ENCODE measurements at places on chromosomes 4 and X.

- DNase-seq, result no peak
These were observed 143.8 kb downstream of the ACTRT1 start for GRCh38 chrX:127908384-127908783.

DNA sequence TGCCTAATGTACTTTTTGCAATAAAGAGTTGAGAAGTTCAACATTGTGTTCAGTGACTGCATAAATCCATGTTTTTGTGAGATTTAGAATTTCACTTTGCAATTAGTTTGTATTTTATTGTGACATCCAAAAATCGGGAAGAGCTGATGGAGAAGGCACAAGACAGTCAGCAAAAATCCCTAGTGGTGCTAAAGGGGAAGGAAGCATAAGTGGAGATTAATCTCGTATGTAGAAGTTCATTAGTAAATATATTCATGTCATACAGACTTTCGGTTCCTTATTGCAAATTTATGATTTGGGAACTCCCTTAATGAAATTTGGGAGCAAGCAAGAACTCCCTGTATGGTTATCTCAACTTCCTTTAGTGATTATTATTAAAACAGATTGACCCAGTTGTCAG is 57.8 kb upstream of the SLC39A8 start:
- DNase-seq, result no peak

DNA sequence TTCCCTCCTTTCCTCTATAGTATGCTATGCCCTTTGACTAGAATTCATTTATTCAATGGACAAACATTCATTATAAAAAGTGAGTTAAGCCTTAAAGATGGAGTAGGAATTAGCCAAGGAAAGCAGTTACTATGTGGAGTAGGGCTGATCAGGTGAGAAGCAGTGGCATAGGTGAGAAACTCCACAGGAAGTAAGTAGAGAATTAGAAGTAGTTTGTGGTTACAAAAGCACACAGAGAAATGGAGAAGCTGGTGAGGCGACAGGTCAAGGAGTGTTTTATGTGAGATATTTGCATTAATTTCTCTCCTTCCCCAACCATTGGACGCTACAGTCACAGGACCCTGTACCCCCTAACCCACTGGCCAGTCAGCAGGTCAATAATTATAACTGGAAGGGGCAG is 30.6 kb downstream of the SETD7 start:
- no peak for DNase-seq

DNA sequence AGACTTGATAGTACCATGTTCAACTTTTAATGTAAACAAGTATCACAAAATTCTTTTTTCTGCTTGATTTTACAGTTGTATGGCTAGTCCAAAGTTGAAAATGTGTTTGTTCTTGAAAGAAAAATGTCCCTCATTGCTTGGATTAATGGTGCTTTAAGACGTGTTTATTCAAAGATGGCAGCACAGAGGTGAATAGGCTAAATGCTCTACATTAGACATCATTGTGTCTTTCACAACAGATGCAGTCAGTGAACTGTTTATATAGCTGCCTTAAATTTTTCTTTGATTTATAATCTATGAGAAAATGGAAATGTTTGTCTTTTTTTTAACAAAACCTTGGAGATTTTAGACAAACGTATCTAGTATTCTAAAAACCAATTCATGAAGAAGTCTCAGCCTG is 137.3 kb downstream of the BMPR1B start:
- no peak for DNase-seq

DNA sequence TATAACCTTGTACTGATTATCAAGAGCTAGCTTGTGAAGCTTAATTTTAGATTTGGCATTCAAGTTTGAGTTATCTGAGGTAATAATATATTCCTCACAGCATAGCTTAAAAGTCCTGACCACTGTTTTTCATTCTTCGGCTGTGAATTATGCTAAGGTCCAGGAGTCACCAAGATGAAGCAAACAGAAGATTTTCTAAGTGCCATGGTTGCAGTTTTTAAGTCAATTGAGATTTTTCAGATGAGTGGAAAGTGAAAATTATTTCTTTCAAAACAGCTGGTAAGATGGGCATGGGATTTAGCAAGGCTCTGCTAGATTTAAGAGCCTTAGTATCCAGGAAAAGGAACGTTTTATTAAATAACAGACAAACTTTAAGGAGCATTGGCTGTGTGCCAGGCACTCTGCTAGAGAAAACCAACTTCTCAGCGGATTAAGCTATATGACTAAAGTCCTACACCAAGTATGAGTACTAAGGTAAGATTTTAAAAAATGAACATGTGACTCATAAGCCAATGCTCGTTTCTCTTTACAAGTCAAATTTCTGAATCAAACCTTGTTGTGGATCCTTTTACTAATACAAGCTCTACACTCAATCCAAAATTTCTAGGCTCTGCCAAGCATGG is 149.9 kb upstream of the IL15 start:
- no peak for DNase-seq

DNA sequence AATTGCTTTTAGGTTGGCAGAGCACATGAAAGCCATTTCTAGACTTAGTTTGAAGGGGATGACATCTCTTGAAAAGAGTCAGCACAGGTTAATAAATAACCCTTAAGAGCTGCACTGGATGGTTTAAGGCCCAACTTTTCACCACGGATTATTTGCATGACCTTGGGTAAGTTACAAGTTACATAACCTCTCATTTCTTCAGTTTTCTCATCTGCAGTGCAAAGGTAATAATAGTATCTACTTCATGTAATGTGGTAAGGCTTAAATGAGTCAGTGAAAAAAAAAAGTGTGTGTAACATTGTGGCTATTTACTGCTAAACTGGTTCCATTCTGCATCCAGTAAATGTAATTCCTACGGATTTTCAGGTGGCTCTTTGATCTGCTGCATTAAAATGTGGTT is 715.8 kb downstream of the CCSER1 start:
- no peak for DNase-seq

DNA sequence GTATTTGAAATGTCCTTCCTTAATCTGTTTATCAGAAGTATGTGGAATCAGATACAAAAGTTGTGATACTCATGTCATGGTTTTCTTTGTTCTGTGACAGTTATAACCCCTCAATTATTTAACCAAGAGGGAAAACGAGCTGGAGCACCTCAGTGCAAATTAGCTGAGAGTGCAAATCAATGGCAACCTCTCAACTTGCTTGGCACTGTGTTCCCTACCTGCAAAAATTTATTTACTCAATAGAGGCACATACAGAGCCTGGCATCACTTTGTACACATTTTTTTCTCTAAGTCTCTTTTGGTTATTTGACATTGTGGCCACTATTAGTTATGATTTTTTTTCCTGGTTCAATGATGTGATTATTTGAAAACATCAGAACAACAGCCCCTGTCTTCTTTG is 186.2 kb downstream of the STIM2 start:
- no peak for DNase-seq

DNA sequence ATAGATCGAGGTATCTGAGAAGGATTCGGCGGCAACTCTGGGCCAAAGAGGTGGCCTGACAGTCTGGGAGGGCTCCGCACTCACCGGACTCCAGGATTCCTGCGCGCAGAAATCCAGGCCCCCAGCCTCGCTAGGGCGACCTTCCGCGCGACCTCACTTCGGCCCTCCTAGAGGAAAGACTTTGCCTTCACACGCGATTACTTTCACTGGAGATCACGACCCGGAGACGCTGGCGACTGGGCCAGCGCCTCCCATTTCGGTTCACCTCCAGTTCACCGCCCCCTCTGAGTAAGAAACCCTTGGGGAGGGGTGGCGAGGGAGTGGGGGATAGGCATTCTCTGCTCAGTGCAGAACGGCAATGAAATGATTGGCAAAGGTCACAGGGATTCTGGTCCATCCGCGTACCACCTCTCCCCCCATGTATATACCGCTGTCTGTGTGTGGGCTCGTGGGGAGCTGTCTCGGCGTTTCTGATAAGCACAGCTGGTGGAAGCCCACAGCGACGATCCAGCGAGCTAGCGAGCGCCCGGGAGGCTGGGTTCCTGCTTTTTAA is 2.5 kb downstream of the POU3F4 start:
- no peak for DNase-seq

- no peak for DNase-seq
These were observed 11.0 kb downstream of the STIM2 start for GRCh38 chr4:26871611-26872010.

DNA sequence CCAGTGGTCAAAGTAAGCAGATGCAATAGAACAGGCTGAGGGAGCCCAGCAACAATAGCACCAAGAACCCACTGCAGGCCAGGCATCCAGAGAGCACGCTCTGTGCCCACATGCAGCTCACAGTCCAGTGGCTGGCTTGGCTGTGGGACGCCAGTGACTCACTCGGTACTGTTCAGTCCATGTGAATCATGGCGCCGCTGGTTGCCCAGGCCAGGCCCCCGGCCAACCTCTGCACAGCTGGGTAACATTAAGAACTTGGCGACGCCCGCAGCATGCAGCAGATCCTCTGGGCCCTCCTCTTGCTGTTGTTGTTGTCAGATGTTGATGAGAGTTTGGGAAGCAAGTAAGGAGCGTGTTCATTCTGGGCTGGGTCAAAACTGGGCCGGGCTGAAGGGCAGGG is 60.5 kb downstream of the MSX1 start:
- no peak for DNase-seq

GRCh38 chrX:123738378-123738940 is 5.6 kb upstream of the THOC2 start:
- no peak for DNase-seq

DNA sequence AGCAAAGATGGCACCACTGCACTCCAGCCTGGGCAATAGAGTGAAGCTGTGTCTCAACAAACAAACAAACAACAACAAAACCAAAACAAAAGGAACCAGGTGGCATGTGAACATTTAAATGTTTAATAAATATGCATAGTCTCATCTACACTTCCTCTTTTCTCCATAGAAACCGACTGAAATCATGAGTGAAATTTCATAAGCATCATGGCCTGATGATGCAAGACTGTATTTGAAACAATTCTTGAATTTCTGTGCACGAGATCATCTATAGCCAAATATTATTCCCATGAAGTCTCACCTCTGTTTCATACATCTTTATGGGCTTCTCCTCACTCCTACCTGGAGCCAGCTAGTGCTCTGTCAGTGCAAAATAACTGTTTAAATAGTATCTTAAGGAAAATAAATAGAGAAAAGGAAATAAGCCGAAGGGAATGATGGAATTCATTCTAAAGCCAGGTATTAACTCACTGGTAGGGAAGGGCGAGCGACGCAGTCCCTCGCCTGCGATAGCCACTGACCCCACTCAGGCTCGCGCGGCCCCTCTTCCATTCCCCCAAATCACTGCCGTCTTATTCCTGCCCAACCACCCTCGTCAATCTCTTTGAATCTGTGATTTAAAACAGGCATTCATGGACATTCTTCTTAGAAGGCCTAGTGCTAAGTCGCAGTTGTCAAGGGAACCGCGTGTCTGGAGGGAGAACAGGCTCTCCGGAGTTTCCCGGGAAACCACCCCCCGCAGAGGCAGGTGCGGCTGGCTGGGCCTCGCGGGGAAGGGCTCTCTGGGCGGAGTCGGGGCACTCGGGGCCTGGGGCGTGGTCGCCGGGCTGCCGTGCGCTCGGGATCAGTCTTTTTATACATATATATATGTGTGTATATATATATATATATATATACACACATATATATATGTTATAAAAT is 52.4 kb upstream of the TRIM2 start:
- DNase-seq, result peak; percentile 80

- DNase-seq, result no peak
These were observed 15.3 kb downstream of the USP46 start for GRCh38 chr4:52643785-52644244.

GRCh38 chr4:173827707-173828106 is 297.7 kb upstream of the HAND2 start:
- no peak for DNase-seq

DNA sequence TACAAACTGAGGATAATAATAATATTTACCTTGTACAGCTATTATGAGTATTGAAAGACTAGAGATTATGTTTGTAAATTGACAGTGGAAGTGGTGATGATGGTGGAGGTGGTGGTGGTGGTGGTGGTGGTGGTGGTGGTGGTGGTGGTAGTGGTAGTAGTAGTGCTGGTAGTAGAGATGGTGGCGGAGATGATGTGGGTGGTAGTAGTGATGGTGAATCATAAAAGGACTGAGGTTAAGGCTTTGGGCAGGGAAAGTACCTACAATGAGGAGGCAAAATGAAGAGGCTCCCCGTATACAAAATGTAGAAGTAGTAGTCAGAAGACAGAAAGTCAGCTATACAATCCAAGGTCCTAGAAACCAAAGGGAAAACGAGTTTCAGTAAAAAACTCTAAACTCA is 214.1 kb downstream of the BCOR start:
- no peak for DNase-seq

DNA sequence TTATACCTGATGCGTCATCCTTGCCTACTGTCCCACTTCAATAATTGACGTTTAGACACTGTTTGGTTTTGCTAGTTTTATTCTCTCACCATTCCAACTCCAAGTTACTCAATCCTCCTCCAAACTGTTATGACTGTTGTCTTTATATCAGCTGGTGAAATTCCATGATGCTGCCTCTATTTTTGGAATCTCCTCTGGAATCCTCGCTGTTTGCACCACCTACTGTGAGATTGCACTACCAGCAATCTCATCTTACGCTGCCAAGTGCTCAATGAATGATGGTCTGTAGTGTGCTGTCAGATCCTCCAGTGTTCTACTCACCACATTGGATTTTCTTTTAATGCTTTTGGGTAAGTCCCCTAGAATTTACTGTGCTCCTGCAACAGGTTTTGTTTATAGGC is 13.2 kb upstream of the PCDH18 start:
- no peak for DNase-seq

DNA sequence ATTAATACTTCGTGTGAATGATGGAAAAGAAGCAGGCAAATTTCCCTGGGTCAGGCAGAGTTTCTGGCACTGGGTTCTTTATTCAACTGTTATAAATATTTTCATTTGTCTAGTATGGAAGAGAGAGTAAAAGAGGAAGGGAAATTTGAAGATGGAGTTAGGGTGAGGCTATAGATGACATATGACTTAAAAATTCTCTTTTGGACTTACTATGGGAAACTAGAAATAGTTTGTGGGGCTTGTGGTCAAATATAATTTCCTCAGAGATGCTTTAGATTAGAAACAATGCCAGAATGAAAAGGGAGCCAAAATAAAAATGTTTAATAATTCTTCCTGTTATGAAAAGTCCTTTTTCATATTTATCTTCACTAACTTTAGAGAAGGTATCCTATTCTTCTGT is 103.2 kb downstream of the GC start:
- DNase-seq, result no peak

GRCh38 chr4:88159229-88159725 is 838 bp upstream of the ABCG2 start:
- DNase-seq, result no peak

GRCh38 chr4:187422655-187423054 is 572.9 kb upstream of the ZFP42 start:
- no peak for DNase-seq

DNA sequence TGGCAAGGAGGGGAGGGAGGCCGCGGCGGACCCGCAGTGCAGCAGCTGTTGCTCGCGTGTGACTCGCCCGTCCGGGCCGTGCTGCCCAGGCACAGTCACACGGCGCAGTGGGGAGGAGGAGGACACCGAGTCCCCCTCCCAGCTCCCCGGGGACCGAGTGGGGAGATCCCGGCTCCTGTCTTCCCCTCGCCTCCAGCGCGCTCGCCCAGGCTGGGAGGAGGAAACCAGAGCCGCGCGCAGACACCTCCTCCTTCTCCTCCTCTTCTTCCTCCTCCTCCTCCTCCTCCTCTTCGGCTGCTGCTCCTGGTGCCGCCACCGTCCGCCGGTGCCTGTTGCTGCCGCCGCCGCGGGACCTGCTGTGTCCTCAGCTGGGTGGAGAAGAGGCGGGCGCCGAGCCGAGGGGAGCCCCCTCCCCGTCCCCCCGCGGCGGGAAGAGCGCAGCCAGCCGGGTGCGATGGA is at the start of gene TBC1D1:
Gene TBC1D1, plus strand, starts transcription at position 284 of the 459 bp plus-strand sequence. CDS start 11,012 bp downstream, outside the sequence.
- DNase-seq, result peak; percentile 88
